ENCODE measurements at places on chromosomes 4 and X.

- no peak for DNase-seq
Measured at GRCh38 chr4:121392426-121393086, 11.7 kb upstream of the QRFPR start.

DNA sequence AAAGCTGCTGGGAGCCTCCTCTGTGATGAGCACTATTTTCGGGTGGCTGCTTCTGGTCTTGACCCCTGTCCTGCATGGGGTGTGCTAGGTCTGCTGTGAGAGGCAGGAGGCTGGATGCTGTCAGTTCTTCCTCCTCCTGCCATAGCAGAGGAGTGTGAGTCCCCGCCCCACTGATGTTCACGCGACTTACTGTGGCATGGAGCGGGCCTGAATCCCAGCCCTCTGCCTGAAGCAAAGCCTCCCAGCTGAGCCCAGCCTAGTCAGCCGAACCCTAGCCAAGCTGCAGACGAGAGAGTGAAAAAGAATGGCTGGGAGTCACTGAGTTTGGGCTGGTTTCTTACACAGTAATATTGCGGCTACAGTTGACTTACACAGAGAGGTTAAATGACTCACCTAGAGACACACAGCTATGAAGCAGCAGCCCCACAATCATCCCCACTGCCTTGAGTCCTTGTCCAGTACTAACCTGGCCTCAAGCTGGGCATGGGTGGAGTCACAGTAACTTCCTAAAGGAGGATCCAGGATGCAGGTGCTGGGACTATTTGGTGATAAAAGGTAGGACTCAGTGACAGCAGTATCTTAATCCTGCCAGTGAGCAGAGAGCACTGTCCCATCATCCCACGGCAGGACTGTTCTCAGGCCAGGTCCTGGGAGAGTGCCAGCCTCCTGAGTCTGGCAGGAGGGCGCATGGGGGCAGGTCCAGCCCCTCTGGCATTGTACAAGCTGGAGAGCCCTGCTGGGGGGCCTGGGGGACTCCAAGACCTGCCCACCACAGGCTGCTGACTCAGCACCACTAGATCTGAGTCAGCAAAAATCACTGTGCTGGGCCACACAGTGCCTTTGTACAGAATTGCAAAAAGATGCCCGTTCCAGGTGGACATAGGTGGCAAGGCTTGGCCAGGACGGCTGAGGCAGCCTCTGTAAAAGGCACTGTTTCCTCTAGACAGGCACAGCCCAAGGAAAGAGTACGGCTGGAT, 60.4 kb upstream of the CRMP1 start:
- no peak for DNase-seq

DNA sequence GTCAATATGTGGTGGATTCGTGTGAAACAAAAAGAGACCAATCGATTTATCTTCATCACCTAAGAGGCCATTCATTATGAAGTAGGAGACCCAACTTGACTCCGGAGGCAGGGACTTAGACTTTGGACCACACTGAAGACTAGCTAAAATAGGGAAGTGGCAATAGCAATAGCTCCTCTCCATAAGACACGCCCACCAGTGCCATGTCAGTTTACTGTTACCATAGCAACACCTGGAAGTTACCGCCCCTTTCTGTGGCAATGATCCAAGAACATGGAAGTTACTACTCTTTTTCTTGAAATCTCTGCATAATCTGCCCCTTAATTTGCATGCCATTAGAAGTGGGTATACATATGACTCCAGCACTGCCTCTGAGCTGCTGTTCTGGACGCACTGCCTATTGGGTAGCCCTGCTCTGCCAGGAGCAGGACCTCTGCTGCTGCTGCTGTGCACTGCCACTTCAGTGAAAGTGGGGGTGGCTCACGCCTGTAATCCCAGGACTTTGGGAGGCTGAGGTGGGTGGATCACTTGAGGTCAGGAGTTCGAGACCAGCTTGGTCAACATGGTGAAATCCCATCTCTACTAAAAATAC, 163.2 kb downstream of the PRKX start:
- no peak for DNase-seq

DNA sequence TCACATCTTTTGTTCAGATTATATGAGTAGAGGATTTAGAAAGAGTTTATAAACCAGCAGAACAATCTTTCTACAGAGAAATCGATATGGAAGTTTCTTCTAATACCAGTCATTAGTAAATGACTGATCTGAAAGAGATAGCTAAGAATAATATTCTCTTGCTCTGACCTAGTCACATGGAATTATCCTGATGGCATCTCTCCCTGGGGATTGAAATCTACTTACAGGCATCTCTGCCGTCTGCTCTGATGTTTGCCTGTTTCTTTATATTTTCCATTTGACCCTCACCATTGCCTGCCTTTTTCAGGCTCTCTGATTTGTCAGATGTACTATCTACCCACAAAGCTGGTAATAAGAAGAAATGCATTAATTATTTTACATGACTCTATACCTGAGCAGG, 1157.3 kb downstream of the PCDH7 start:
- no peak for DNase-seq

GRCh38 chrX:276581-277201, 4.5 kb upstream of the PLCXD1 start:
- DNase-seq = no peak

- no peak for DNase-seq
Measured at GRCh38 chrX:31236231-31236630, 164.4 kb upstream of the FTHL17 start.

DNA sequence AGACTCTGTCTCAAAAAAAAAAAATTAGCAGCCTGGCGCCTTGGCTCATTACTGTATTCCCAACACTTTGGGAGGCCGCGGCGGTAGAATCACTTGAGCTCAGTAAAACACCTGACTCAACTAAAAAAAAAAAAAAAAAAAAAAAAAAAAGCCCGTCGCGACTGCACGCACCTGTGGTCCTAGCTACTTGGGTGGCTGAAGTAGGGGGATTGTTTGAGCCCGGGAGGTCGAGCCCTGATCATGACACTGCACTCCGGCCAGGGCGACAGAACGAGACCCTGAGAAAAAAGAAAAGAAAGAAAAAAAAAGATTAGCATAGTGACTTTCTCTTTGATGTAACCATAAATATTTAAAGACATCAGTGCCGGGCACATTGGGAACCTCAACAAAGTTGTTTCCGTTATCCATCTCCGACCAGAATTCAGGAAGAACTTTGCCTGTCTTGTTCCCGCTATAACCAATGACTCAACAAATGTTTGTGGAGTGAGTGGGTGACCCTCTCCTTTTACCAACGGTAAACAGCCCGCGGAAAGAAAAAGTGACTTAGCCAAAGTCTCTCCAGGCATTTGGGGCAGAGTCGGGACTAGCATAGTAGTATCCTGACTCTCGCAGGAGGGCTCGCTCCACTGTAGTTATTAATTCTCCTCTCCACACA, 553 bp upstream of the MED28 start:
- DNase-seq = no peak

- DNase-seq = no peak
Measured at GRCh38 chr4:184911310-184911709, 85.5 kb upstream of the ACSL1 start.

- DNase-seq = no peak
Measured at GRCh38 chrX:48800574-48801279, 1.1 kb upstream of the HDAC6 start.

GRCh38 chrX:86507331-86507730, 359.1 kb downstream of the DACH2 start:
- DNase-seq = no peak

- no peak for DNase-seq
Measured at GRCh38 chr4:156501962-156502361, 469.6 kb downstream of the PDGFC start.

- DNase-seq = no peak
Measured at GRCh38 chr4:150641612-150642011, 59.7 kb downstream of the MAB21L2 start.

DNA sequence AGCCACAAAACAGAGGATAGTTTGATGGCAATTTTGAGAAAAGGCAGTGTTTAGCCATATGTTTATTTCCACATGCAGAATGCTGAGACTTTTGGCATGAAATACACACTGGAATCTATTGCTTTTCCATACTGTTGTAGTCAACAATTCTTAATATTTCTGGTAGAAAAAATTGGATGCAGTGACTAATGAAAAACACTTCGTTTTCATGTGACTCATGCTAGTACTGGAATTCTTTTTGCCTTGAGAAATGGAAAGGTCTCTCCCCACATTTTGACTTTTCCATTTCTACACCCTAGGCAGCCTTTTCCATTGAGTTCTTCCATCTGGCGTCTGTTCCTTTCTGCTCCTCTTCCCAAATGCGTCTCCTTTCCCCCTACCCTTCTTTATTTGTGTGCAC, 425.2 kb upstream of the FTHL17 start:
- no peak for DNase-seq

DNA sequence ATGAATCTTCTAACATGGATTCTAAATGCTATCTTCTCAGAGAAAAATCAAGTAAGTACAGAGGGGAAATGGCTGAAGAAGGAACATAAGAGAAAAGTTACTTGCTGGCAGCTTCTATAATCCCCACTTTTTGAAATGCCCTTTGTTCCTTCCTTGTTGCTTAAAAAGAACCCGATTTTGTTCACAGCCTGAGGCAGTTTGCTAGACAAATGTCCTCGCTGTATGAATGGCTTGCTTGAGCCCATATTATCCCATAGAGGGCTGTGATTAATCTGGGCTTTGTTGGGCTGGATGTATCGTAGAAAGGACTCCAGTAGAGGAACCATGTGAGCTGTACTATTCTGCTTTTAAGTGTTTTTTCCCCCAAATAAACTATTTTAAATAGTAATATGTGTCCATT, 134.3 kb upstream of the FGF13 start:
- DNase-seq = no peak

- DNase-seq = no peak
Measured at GRCh38 chr4:169841776-169842175, 84.0 kb upstream of the HPF1 start.

- no peak for DNase-seq
Measured at GRCh38 chrX:285076-285677, 4.0 kb downstream of the PLCXD1 start.

DNA sequence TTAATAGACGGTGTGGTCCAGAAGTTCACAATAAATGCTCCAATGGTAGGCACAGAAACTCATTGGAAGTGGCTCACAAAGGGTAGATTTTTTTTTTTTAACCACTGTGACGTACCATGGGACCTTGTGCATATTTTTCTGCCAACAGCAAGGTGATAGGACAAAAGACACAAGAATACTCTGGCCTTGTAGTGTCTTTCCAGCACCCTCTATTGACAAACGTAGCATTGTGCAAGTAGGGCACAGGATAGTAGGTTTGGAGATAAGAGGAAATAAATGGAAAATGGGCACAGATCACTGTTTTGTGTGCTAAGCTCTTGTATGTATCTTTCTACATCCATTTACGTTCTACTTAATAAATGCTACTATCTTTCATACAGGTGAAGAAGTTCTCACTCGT, 2054.9 kb downstream of the PCDH7 start:
- no peak for DNase-seq

DNA sequence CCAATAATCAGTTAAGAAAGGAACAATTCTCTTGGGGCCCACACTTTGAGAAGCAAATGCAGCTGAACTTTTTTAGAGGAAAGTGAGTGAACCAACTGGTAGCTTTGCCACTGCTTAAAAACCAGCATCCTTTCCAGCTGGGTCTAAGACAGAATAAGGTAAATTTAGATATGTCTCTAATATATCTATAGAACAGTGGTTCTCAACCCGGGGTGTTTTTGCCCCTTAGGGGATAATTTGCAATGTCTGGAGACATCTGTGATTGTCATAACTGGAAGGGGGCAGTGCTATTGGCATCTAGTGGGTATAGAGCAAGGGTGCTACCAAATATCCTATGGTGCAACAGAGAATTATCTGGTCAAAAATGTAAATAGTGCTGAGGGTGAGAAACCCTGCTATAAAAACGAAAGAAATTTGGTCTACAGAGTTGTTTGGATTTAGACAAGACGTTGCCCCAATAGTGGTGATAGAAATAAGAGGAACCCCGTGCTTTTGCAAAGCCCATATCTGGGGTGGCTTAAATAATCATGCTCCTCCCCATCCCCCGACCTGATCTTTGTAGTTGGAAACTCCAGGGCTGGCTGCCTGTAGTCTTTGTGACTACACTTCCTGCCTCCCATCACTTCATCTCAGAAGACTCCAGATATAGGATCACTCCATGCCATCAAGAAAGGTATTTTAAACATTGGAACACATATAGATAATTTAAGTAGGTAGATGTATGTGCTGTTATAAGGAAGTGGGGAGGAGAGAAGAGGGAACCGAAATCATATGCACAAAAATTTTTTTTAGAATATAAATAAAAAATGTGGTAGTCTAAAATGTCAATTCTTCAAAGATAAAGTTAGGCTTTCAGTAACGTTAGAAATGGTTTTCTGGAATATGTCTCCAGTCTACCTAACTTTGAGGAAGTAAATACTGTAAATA, at the start of gene TLR7:
TSS of gene TLR7 (plus strand) at position 622 of the 927 bp plus-strand sequence. CDS start 507 bp downstream, outside the sequence.
- no peak for DNase-seq

DNA sequence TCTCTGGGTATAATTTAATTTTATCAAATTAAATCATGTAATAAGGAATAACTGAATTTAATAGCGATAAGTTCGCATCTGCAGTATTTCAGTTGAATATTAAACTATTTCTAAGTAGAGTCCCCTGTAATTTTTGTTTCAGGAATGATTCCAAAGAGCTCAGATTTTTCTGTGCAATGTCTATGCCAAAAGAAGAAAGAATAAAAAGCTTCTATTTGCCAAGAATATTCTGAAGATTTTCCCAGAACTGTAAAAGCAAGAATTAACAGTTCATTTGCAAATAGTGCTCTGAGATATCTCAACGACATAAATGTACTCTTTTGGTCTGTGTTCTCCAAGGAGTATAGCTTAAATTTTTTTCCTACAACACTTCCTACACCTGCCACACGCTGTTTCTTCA, 1242.8 kb upstream of the DIAPH2 start:
- DNase-seq = no peak

- no peak for DNase-seq
Measured at GRCh38 chr4:110108422-110108821, 90.0 kb downstream of the ELOVL6 start.

- DNase-seq = no peak
Measured at GRCh38 chr4:7786517-7786916, 153.1 kb downstream of the AFAP1 start.

DNA sequence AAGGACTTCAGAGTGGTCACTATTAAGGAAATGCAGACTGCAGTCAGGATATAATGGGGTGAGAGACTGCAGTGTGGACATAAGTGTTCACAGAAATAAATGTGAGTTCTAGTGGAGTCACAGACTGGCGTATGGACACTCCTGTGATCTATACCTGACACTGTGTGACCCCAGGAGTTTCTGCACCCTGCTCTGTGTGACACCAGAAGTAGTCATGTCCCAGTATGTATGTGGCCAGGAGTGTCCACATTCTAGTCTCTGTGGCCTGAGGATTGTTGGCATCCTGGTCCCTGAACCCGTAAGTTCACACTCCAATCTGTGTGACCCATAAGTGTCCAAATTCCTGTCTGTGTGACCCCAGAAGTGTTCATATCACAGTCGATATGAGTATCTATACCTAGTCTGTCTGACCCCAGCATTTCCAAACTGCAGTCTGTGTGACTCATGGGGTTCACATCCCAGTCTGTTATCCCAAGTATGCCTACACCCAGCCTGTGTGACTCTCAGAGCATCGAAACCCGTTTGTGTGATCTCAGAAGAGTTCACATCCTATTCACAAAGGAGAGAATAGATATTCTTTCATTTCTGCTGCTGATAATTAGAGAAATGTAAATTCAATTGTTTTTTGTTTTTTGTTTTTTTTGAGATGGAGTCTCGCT, 16.3 kb downstream of the WDR13 start:
- no peak for DNase-seq

- no peak for DNase-seq
Measured at GRCh38 chr4:168648929-168649328, 152.1 kb downstream of the PALLD start.

GRCh38 chr4:123835831-123836590, 439.4 kb downstream of the SPRY1 start:
- DNase-seq = no peak

Data from dorsolateral prefrontal cortex (tissue), 122 donors.